SIG-M5 (cell line): ENCODE measurements at places on chromosomes 6 and 20.
A peak's percentile ranks its signal among the peaks of the same experiment; 100 is the strongest.

GRCh38 chr20:49181265-49181877 is 6.8 kb downstream of the STAU1 start:
- DNase-seq, result no peak

DNA sequence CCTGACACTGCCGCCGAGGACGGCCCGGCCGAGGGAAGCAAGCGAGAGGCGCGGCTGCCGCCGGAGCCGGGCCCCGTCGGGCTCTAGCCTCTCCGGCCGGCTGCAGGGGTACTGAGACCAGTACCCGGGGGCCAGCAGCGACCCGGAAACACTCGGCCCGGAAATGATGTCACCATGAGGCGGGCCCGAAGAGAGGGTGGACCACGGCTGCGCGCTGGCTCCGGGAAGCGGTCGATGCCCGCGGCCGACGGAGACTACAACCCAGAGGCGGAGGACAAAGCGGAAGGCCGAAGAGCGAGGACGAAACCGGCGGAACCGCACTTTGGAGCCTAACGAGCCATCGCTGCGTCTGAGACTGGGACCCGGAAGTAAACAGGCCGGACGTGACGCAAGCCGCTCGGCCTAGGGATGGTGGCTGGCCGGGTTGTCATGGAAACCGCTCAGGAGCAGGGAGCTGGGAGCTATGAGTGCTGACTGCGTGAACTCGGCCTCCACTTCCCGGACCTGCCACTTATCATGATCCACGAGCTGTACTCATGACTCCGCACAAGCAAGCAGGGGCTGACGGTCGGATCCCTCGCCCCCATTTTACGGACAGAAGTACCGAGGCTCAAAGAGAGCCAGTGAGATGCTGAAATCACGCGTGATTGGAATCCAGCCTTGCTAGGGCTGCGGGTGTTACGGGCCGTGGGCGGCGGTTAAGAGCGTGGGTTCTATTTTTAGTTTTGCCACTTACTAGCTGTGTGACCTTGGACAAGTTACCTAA is at the start of gene SPATA2:
Gene SPATA2 (minus strand): TSS at position 150 of the 766 bp plus-strand sequence. CDS start 7,039 bp downstream, outside the sequence.
- peak; percentile 58 for DNase-seq

- no peak for DNase-seq
Observed at GRCh38 chr20:62206388-62206775, 13.7 kb downstream of the HRH3 start.

- DNase-seq, result no peak
Observed at GRCh38 chr6:68559070-68559469, 76.0 kb upstream of the ADGRB3 start.
